ENCODE measurements at places on chromosomes 6 and 20. TPM values are rescaled to one million over a fixed set of nuclear protein-coding genes. Genes with fewer than 3 reads are reported as not detected.

RSPH9 gene
- total RNA-seq, result not detected

RHAG gene
- total RNA-seq, result not detected

TGM3 gene
- not detected for total RNA-seq

GPANK1 gene
- total RNA-seq, result 13.1 TPM

SLC22A23 gene
- total RNA-seq, result 12.7 TPM

LY6G6C gene
- total RNA-seq, result 0.15 TPM

HCRTR2 gene
- not detected for total RNA-seq

GRM1 gene
- not detected for total RNA-seq

BTNL2 gene
- total RNA-seq, result not detected

TP53TG5 gene
- total RNA-seq, result not detected

NFATC2 gene
- not detected for total RNA-seq

ENPP1 gene
- 0.08 TPM for total RNA-seq

JAG1 gene
- total RNA-seq, result 156 TPM

FHL5 gene
- not detected for total RNA-seq

CLIC5 gene
- total RNA-seq, result not detected

RNF217 gene
- 8.7 TPM for total RNA-seq

TRIM27 gene
- total RNA-seq, result 62.6 TPM

KCNK16 gene
- total RNA-seq, result not detected

LIN28B gene
- total RNA-seq, result not detected

KIAA1755 gene
- total RNA-seq, result not detected

ATP6V1G2 gene
- 0.11 TPM for total RNA-seq

MLN gene
- not detected for total RNA-seq

CRISP3 gene
- total RNA-seq, result not detected

UBD gene
- total RNA-seq, result not detected

CPXM1 gene
- total RNA-seq, result not detected

LAMP5 gene
- total RNA-seq, result not detected

PROCR gene
- total RNA-seq, result 162 TPM

CLPSL1 gene
- not detected for total RNA-seq

ZFP57 gene
- 12.7 TPM for total RNA-seq

IL20RA gene
- 2.0 TPM for total RNA-seq

MSH5 gene
- 6.2 TPM for total RNA-seq

PACRG gene
- 2.3 TPM for total RNA-seq

All from hair follicular keratinocyte (primary cell).